Natural killer cell (primary cell): ENCODE measurements at places on chromosomes 4 and X.

GRCh38 chr4:134762053-134762452 is 560.5 kb upstream of the PABPC4L start:
- no peaks in the 10 kb centered on the region for H3K36me3 ChIP-seq
- no peaks in the 10 kb centered on the region for H3K27me3 ChIP-seq
- no peak overlapping the region for H3K27ac ChIP-seq
- no peak overlapping the region for H3K4me3 ChIP-seq
- no peaks in the 10 kb centered on the region for H3K4me1 ChIP-seq

DNA sequence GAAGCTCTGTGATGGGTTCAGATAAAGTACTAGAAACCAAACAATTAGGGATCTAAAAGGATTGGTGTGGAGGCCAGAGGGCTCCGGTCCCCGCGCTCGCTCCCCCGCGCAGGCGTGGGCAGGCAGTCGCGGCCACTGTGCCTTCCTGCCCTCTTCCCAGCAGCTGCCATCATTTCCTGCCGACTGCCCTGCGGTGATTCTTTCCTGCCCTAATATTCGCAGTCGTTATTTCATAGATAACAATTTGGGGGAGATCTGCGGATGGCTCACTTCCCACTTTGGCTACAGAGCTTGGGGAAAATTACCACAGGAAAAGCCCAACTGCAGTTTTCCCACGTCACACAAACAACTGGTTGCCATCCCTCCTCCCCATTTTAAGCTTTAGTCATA is 2.2 kb downstream of the GRIA2 start:
- no peak for DNase-seq
- no peaks in the 10 kb centered on the region for H3K4me1 ChIP-seq
- H3K36me3 ChIP-seq: no peaks in the 10 kb centered on the region
- H3K27me3 ChIP-seq: peaks cover 7% of the 10 kb centered on the region
- no peak overlapping the region for H3K4me3 ChIP-seq

DNA sequence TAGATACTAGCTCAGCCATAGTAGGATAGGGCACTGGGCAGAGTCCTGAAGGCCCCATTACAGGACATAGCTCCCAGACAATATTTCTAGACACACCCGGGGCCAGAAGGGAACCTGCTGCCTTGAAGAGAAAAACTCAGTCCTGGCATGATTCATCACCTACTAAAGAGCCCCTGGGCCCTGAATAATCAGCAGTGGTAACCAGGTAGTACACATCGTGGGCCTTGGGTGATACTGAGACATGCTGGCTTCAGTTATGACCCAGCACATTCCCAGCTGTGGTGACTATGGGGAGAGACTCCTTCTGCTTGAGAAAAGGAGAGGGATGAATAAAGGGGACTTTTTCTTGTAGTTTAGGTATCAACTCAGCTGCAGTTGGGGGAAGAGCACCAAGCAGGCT is 104.3 kb upstream of the STK26 start:
- H3K27me3 ChIP-seq: no peaks in the 10 kb centered on the region
- no peak for DNase-seq
- no peak overlapping the region for H3K27ac ChIP-seq
- H3K4me1 ChIP-seq: no peaks in the 10 kb centered on the region

- H3K36me3 ChIP-seq: no peaks in the 10 kb centered on the region
- H3K4me3 ChIP-seq: no peak overlapping the region
- H3K4me1 ChIP-seq: no peaks in the 10 kb centered on the region
- no peak overlapping the region for H3K27ac ChIP-seq
- no peaks in the 10 kb centered on the region for H3K27me3 ChIP-seq
Measured at GRCh38 chr4:74266081-74266480, 42.2 kb upstream of the EPGN start.
